Spinal cord (tissue), 10 donors: ENCODE measurements at places on chromosomes 2 and 18. TPM values are rescaled to one million over a fixed set of nuclear protein-coding genes. Genes with fewer than 3 reads are reported as not detected.

The TMEM131 gene
- 39.4 TPM for polyA plus RNA-seq

The CHRNG gene
- polyA plus RNA-seq: 0.35 TPM

The CYTIP gene
- polyA plus RNA-seq: 1.1 TPM

The QPCT gene
- polyA plus RNA-seq: 25.6 TPM

The ARHGEF4 gene
- 203 TPM for polyA plus RNA-seq

DNA sequence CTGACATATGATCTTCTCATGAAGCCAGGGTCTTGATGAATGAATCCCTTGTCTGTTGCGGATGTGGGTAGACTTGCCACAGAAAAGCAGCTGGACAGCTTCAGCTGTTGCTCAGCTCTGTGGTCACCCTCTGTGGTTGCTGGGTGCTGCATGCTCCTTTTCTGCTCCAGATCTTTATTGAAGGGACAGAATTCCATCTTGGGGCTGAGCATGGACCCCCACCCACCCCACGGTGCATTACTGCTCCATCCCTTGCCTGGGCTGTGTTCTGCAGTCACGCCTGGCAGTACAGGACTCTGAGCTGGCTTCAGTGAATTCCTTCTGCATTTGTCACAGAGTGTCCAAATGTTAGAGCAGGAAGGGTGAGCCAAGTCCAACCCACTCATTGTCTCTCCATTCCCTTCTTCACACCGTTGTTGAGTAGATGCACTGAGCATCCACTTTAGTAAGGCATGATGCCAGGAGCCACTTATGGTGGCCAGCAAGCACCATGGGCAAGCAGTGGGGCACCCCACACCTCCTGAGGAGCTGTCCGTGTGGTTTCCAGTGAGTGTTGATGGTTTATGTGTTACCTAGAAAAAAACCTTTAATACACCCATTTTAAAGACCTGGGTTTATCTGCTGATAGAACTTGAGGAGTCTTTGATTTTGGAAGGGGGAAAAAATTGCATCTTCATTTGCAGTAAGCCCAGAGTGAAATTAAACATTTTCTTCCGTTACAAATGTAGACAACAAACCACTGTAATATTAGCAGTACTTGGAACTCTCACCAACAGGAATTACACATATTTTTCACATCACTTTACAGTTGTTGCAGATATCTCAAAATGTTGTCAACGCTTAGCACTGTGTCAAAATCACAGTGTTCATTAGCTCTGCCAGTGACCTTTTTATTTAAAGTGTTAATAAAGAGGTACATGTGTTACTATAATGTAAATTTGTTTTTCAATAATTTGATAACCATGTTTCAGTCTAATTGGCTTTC, 14.7 kb upstream of the ITGB6 start:
- DNase-seq: no peak

GRCh38 chr2:69554981-69555380, 88.6 kb downstream of the AAK1 start:
- DNase-seq: no peak
